ENCODE measurements at places on chromosomes 3 and 15.

DNA sequence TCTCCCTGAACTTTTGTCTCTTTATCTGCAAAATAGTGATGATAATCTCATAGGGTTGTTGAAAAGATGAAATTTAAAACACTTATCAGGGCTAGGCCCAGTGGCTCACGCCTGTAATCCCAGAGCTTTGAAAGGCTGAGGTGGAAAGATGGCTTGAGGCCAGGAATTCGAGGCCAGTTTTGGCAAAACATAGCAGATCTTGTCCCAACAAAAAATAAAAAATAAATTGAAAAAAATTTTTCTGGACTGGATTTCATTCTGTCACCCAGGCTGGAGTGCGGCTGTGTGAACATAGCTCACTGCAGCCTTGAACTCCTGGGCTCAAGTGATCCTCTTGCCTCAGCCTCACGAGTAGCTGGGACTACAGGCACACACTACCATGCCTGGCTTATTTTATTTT lies 29.6 kb downstream of the LMLN start:
- DNase-seq = no peak

- no peak for DNase-seq
Measured at GRCh38 chr15:47872208-47872607, 154.9 kb downstream of the SEMA6D start.

GRCh38 chr15:67812241-67812644 lies 13.1 kb upstream of the SKOR1 start:
- no peak for DNase-seq

- no peak for DNase-seq
Measured at GRCh38 chr15:80450811-80451321, 46.7 kb downstream of the ARNT2 start.

- no peak for DNase-seq
Measured at GRCh38 chr3:134991472-134992010, 196.5 kb downstream of the EPHB1 start.

DNA sequence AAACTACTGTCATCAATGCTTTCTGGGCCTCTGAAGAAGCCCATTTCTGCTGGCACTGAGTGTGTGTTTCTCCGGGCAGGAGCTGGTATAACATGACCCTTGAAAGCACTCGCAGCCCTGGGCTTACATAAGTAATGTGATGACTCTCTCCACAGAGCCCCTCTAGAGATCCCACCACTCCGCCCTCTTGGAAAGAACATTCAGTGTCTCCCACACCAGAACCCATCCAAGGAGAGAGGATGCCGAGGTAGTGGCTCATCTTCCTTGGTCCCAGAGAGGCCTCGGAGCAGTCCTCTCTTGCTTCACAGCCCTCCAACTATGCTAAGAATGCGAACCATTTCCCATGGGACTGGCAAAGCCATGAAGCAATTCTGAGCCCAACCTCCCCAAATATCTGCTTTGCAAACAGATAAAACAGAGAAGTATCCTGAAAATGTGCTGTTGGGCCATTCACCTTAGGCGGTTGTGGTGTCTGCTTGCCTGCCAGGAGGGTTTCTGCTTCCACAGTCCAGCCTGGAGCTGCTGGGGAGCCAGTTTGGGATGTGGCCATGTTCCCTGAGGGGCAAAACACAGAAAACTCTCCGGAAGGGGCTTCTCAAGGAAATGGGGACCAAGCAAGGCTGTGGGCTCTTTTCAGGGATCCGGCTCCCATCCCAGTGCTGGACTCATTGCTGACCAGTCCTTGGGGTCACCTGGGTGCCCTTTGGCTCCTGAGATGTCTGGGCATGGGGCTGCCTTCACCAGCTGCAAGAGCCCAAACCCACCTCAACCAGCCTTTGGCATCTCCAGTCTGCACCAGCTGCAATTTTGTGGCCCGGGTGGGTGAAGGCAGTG lies 47.3 kb downstream of the AMOTL2 start:
- no peak for DNase-seq

- DNase-seq = no peak
Measured at GRCh38 chr15:63572749-63573464, 24.3 kb upstream of the FBXL22 start.

- DNase-seq = no peak
Measured at GRCh38 chr15:90075420-90076289, 26.6 kb downstream of the IDH2 start.

DNA sequence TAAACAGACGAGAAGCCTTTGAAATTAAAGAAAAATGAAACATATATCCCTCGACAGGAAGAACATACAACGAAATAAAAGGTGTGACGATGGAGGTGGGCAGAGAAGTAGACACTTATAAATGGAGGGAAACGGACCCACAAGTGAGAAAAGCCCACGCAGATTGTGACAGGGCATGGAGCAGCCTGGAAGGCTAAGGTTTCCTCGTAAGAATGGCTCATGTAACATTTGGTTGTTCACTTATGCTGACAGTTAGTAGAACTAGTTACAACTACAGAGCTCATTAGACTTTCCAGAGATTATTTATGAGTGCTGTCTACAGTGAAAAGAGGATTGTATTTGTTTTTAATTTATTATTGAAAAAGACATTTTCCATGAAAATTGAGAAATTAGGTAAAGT lies 82.6 kb downstream of the NR1I2 start:
- DNase-seq = no peak

All from stimulated activated CD8-positive, alpha-beta memory T cell treated with anti-CD3 and anti-CD28 coated beads, Interleukin-4, amount 100 ng/mL, for 1 hour (primary cell).